Breast epithelium (tissue), 4 donors: ENCODE measurements at places on chromosomes 3 and 15. TPM values are rescaled to one million over a fixed set of nuclear protein-coding genes. Genes with fewer than 3 reads are reported as not detected.

The CYP1A2 gene
- total RNA-seq, result not detected

The PSMD6 gene
- total RNA-seq, result 60.9 TPM

The FBXW12 gene
- total RNA-seq, result 0.32 TPM

GRCh38 chr3:65210026-65210814 is 522.4 kb upstream of the ADAMTS9 start:
- H3K27ac ChIP-seq, result no peak overlapping the region
- H3K36me3 ChIP-seq, result no peaks in the 10 kb centered on the region
- H3K4me1 ChIP-seq, result no peaks in the 10 kb centered on the region
- DNase-seq, result no peak
- no peaks in the 10 kb centered on the region for H3K27me3 ChIP-seq

- DNase-seq, result no peak
- no peaks in the 10 kb centered on the region for H3K36me3 ChIP-seq
- H3K27ac ChIP-seq, result peak overlapping the region; percentile 50
- no peak overlapping the region for H3K4me3 ChIP-seq
- H3K4me1 ChIP-seq, result no peaks in the 10 kb centered on the region
- no peaks in the 10 kb centered on the region for H3K27me3 ChIP-seq
These were observed 90.4 kb downstream of the NAALADL2 start for GRCh38 chr3:174949523-174949922.

DNA sequence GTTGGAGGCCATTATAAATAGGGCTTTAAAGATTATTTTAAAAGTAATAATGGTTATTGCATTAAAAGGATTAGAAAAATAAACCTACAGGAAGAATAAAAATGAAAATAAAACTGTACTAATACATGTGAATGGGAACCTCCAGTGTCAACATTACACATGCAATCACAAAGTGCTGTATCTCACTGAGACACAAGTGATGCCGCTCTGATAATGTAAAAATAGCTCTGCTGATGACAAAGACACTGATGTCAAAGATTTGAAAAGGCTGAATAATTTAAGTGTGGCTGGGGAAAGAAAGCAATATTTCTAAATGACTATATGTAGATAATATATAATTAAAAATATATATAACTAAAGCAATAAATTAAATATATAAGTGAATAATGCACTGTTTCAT is 129.1 kb upstream of the RAP2B start:
- H3K4me1 ChIP-seq, result no peaks in the 10 kb centered on the region
- H3K27ac ChIP-seq, result no peak overlapping the region
- H3K36me3 ChIP-seq, result no peaks in the 10 kb centered on the region
- H3K27me3 ChIP-seq, result no peaks in the 10 kb centered on the region
- DNase-seq, result no peak
- no peak overlapping the region for H3K4me3 ChIP-seq
